Non-pigmented ciliary epithelial cell (primary cell): ENCODE measurements at places on chromosomes 5 and 9.

DNA sequence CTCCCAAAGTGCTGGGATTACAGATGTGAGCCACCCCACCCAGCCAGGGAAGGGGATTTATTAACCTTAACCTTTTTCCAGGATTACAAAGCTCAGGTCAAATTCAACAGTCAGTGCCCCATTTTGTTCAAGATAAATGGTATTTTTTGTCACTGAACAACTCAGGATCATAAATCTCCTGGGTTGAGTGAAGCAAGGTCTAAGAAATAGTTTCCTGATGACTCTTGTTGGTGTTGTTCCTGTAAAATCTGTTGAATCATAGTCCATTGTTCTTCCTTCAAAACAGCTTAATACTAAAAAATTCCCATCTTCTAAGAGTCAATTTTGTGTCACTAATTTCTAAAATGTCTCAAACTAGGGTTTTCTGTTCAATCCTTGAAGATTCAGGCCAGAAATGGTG lies 33.9 kb upstream of the JMY start:
- DNase-seq: no peak

DNA sequence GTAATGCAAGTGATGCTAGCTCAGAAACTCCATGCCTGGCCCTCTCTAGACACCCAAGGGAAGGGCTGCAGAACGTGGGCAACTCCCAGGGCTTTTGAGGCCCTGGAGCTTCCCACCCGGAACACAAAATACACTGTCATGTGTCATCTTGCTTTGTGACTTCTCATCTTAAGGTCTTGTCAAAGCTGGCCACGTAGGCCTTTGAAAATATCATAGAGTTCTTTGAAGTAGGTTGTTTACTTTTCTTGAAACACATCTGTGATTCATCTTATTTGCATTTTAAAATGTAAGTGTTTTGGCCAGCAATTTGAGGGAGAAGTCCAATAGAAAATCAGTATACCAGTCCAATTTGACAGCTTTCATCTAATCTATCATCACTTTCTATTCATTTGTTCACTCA lies 40.2 kb upstream of the PALM2AKAP2 start:
- no peak for DNase-seq

- no peak for DNase-seq
Measured at GRCh38 chr5:76660360-76660759, 37.2 kb upstream of the F2RL2 start.

GRCh38 chr5:180156141-180156540 lies 52.9 kb downstream of the RASGEF1C start:
- no peak for DNase-seq

- DNase-seq: no peak
Measured at GRCh38 chr5:80916676-80917075, 43.5 kb upstream of the RASGRF2 start.

DNA sequence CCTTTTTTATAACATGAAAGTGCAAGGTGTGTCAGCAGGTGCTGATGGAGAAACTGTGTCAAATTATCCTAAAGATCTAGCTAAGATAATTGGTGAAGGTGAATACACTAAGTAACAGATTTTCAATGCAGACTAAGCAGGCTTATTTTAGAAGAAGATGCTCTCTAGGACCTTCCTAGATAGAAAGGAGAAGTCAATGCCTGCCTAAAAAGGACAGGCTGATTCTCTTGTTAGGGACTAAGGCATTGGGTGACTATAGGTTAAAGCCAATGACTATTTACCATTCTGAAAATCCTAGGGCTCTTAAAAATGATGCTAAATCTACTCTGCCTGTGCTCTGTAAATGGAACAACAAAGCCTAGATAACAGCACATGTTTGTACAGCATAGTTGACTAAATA lies 1682.4 kb downstream of the MAT2B start:
- no peak for DNase-seq

GRCh38 chr5:68729678-68730077 lies 364.1 kb upstream of the SLC30A5 start:
- DNase-seq: no peak

- DNase-seq: no peak
Measured at GRCh38 chr5:132883261-132883834, 9.9 kb downstream of the LEAP2 start.

- no peak for DNase-seq
Measured at GRCh38 chr9:88781628-88782391, 209.5 kb upstream of the S1PR3 start.

- DNase-seq: no peak
Measured at GRCh38 chr5:111364992-111365391, 140.8 kb downstream of the CAMK4 start.

GRCh38 chr9:81519816-81520495 lies 169.4 kb downstream of the TLE1 start:
- no peak for DNase-seq

DNA sequence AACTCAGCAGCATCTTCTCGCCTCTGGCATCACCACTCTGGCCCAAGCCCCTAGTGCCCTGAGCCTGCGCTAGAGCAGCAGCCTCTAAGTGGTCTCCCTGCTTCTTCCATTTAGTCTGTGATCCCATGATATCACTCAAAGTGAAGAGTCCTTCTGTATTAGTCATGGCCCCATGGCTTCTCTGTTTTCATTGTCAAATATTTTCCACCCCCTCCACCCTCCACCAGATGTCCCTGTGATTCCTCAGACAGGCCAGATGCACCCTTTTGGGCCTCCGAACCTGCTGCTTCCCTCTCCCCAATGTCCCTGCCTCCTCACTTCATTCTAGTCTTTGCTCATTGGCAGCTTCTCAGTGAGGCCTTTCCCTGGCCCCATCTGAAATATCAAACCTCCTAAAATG lies 299.2 kb downstream of the SPOCK1 start:
- DNase-seq: no peak

- DNase-seq: no peak
Measured at GRCh38 chr5:153116916-153117315, 373.6 kb upstream of the GRIA1 start.

DNA sequence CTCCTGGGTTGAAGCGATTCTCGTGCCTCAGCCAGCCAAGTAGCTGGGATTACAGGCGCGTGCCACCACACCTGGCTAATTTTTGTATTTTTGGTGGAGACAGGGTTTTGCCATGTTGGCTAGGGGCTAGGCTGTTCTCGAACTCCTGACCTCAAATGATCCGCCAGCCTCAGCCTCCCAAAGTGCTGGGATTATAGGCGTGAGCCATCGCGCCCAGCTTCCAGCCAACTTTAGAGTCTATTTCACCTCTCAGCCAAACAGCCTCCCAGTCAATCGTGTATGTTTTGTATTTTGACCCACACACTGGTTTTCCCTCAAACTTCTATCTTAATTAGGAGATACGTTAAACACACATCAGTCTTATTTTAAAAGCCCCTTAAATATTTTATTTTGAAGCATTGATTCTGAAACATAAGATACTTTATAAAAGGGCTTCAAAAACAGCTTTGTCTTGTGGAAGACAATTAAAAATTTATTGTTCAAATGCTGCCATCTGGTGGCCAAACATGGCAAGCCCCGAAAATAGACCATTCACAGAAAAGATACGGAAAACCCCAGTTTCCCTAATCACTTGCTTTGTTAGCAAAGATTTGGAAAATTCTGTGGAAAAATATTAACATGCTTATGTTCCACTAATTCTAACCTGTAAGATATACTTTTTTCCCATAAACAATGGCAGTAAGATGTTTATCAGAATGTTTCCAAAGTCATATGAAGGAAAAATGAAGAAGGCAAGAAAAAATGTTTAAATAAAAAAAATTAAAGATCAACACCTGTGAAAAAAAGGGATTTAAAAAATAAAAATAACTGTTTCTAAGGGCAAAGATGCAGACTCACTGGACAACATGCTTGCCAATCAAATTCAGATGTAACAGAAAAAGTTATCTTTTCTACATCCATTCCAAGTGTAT lies 33.1 kb downstream of the APTX start:
- no peak for DNase-seq

DNA sequence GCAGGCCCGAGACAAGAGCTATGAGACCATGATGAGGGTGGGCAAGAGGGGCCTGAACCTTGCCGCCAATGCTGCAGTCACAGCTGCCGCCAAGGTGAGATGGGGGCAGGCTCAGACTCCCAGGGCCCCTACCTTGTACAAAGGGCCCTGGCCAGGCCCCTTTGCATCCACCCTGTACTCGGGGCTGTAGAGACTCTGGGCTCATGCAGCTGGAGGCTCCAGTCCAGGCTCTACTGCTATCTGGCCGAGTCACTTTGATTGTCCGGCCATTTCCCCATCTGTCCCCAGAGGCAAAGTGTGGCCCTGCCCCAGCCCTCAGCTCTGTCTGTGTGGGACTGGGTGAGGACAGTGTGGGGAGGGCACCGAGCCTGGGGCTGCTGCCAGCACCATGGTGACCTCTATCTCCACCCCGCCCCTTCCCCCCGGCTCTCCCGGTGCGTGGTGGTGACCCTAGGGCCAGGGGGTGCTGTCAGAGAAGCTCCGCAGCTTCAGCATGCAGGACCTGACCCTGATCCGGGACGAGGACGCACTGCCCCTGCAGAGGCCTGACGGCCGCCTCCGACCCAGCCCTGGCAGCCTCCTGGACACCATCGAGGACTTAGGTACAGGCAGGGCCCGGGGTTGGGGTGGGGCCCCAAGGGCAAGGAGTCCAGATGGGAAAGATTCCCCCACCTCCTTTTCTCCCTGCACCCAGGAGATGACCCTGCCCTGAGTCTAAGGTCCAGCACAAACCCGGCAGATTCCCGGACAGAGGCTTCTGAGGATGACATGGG lies 6.1 kb downstream of the REEP2 start:
- DNase-seq: no peak

DNA sequence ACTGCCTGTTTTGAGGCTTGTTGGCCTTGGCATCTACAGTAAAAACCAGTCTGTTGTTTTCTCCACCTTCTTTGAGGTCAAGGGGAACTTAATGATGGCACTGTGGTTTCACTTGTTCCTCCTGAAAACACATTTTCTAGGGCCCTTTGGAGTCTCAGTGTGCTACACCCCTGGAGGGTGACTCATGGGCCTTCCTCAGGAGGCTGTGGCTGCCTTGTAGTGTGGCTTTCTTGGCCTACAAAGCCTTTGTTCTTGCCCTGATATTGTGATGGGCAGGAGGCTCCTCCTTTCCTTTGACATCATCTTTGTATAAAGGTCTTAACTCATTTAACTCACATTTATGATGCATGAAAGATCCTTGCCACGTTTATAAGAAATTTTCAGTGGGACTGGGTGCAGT lies 56.3 kb upstream of the GPBP1 start:
- DNase-seq: no peak
